NCI-H1694 treated with DMSO at 0.1 percent for 48 hours (cell line): ENCODE measurements at places on chromosomes 4 and X.

DNA sequence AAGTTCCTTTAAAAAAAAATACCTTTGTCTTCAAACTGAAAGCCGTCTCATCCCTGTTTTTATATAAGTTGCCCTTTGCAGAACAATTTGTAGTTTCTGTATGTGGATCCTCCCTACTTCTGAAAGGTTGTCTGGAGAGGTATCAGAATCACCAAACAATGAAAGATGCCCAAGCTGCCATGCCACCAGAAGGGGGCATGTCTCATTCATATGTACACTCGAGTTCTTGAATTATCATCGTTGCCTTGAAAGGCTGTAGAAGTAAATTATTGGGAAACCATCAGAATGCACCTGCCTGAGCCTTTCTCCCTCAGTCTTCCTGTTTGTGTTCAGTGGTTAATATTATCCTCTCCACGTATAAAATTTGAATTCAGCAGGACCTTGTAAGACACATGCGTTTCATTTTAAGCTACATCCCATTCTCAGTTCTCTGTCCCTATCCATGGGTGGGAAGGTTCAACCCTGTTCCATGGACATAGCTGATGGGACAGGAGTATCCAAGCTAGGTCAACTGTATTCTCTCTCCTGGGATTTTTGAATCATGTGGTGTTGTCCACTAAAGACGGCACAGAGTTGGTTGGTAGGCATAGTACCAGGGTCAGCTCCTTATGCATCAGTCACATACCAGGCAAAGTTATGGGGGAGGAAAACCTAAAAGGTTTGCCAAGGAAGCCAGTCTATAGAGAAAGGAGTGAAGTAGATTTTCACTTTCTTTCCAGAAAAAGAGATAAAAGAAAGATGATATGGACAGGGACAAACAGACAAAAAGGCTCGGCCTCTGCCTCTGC is 24.0 kb downstream of the GALNT7 start:
- DNase-seq: no peak

- DNase-seq: no peak
Observed at GRCh38 chrX:24480400-24480865, 15.3 kb downstream of the PDK3 start.

GRCh38 chr4:101527188-101527587 is 179.9 kb upstream of the PPP3CA start:
- no peak for DNase-seq

- no peak for DNase-seq
Observed at GRCh38 chr4:165802452-165802851, 70.6 kb upstream of the TLL1 start.

GRCh38 chrX:131609480-131609879 is 65.6 kb downstream of the OR13H1 start:
- no peak for DNase-seq

DNA sequence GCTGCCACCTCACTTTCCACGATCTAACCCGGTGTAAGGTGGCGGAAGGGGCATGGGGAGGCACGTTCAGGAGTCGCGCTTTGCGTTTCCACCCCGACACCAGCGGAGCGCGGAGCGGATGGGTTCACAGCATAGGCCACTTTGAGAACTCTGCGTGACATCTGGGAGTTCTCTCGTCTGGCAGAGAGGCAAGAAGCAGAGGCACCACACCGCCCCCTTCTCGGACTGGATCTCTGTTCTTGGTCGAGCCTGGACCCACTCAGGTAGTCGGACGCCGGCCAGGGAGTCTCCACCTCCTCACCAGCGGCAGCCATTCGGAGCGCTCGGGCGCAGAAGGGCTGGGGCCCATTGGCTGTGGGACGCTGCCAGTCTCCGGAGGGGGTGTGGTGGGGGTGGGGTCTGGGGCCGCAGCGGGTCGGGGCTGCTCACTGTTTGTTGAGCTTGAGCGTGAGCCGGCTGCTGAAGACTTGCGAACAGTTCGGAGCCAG is at the start of gene DACH2:
Gene DACH2, plus strand, starts transcription at position 428 of the 488 bp plus-strand sequence.
- DNase-seq: no peak

DNA sequence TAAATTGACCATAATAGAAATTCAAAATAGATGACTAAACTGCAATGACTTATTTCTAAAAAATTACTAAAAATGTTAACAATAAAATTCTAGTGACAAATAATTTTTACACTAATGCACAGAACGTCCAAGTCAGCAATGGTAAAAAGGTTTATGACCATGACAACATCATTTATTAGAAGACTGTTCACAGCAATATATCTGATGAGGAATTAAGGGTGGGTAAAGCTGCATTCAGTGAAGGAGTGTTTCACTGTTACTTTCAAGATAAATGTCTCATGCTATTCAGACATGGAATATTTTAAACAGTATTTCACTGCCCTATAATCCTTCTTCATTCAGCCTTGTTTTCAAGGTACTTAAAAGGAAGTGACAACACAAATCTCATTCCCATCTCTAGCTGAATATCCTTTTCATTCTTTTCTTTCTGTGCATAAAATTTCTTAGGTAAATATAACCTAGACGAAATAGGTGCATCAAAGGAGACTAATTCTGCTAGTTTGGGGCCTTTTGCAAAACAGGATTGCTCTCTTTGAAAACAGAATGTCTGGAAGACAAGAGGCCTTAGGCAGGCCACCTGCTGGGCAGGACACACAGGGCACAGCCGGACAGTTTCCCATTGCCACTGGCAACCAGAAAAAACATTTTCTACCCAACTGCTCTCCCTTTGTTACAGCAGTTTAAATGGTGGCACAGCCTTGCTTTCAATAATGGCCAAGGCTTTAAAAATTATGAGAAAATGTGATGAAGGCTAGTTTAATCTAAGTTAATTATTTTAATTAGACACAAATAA is 600.3 kb downstream of the SPRY1 start:
- DNase-seq: no peak

DNA sequence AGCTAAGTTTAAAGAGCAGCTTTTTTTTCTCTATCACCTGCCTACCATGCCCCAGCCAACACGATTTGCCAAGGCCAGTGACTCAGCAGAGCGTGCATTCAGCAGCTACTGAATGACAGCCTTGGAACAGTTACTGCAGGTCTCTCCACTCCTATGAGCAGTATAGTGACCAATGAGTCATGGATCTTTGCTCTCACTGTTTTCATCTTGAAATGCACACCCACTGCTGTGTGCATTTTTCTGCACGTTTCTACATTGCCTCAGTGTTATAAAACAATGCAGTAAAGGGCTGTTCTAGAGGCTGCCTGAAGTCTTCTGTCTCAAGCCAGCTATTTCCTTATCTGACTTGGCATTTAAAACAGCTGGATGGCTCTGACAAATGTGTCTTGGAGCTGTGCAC is 66.0 kb upstream of the C4orf54 start:
- no peak for DNase-seq
